CD4-positive, alpha-beta T cell treated with Interleukin-6 at 100 ng/mL for 8 hours (primary cell): ENCODE measurements at places on chromosomes 4 and X.

DNA sequence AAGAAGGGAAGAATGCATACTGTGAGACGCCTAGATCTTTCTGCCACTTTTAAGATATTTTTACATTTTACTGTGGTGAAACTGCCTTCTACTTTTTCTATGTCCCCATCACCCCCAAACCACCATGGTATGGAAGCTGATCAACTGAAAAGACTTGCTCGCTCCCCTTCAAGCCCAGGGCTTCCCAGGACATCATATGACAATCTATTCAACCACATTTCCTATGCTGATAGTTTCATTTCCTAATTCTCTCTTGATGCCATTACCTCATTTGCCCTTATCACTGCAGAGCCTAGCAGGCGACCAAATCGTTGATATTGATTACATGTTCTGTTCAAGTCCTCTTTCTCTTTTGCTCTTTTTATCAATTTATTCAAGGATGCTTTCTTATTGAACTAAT lies 40.1 kb upstream of the KLHL34 start:
- no peak for DNase-seq

GRCh38 chr4:21507439-21507838 lies 441.1 kb downstream of the KCNIP4 start:
- no peak for DNase-seq

- no peak for DNase-seq
Measured at GRCh38 chr4:135382280-135382959, 1180.8 kb upstream of the PABPC4L start.

DNA sequence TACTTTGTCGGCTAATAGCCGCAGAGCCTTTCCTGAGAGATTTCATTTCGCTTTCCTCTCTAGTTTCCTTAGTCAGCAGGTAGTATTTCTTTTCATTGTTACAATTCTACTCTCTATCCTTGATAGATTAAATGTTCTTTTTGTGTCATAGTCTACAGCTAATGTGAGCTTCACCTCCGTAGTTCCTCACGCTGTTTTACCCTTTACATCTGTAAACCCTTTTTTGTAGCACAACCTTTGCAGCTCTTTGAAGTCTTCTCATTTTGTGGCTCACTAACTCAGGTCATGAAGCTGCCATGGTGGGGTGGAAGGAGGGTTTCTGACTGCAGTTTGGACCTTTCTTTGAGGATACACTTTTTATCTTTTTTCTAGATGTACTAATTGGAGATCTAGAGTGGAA lies 1008.8 kb upstream of the PABPC4L start:
- DNase-seq = no peak

DNA sequence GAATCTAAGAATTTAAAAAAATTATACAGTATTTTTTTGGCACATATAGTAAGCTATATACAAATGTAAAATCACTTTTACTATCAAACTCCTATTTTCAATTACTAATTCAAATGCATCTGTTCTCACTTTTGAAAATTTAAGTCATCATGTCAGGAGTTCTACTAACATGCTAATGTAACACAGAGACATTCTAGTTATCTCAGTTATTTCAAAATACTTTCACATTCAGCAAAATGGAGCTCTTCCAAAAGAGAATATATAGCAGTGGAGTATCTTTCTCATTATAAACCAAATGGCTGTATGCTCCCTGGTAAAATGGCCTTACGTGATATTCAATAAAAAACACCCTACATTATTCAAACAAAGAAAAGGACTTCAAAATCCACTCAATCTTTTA lies 42.3 kb downstream of the RFC1 start:
- no peak for DNase-seq

- no peak for DNase-seq
Measured at GRCh38 chr4:150782311-150782710, 200.4 kb downstream of the MAB21L2 start.

GRCh38 chr4:81913427-81913879 lies 441.7 kb upstream of the RASGEF1B start:
- peak; percentile 38 for DNase-seq

DNA sequence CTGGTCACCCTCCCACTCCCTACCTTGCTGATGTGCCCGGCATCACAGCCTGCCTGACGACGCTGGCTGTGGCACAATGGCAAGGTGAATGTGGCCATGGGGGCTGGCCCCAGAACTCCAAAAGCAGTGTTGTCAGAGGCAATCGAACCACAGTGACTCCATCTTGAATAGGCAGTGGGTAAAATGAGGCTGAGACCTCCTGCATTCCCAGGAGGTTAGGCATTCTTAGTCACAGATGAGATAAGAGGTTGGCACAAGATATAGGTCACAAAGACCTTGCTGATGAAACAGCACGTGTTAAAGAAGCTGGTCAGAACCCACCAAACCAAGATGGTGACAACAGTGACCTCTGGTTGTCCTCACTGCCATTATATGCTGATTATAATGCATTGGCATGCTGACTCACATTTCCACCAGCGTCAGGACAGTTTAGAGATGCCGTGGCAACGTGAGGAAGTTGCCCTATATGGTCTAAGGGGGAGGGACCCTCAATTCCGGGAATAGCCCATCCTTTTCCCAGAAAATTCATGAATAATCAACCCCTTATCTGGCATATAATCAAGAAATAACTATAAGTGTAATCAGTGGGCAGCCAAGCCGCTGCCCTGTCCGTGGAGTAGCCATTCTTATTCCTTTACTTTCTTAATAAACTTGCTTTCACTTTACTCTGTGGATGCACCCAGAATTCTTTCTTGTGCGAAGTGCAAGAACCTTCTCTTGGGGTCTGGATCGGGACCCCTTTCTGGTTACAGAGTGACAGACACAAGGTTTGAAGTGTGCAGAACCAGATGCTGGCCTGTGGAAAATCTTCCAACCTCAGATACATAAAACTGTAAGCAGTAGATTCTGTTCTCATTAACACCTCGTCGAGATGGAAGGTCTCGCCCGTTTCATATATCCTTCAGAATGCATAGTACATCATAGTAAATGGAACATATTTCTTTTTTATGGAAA lies 26.8 kb upstream of the CLDN24 start:
- DNase-seq = no peak

- DNase-seq = no peak
Measured at GRCh38 chr4:111605111-111605510, 540.1 kb upstream of the FAM241A start.

GRCh38 chr4:121736735-121737351 lies 28.1 kb downstream of the SMIM43 start:
- DNase-seq = no peak

- DNase-seq = no peak
Measured at GRCh38 chr4:80781431-80781830, 249.1 kb upstream of the BMP3 start.

DNA sequence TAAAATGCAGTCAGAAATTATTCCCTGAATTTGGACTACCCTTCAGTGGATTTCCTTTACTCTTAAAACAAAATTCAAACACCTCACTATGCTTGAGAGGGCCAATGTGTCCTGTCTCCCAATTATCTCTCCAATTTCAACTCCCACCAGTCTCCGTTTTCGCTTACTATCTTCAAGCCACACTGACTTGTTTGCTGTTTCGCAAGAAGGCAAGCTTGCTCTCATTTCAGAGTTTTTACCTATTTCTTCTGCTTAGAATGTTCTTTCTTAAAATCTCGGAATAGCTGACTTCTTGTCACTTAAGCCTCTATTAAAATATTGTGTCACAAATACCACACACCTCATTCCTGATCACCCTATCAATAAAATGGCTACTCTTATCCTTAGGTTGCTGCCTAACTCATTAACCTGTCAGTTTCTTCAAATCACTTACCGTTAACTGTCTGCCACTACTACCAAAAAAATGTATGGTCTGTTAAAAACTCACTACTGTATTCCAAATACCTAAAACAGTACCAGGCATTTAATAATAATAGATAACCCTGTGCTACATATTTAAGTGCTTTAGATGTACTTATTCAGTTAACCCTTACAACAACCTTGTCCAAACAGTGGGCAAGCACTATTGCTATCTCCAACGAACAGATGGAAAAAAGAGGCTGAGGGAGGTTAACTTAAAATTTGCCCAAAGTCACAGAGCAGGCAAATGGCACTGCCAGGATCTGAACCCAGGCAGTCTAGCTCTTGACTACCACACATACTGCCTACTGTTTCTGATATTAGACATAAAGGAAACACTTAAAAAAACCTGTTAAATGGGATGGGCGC lies 2.9 kb downstream of the UBA6 start:
- no peak for DNase-seq

GRCh38 chr4:78005086-78005485 lies 52.0 kb upstream of the FRAS1 start:
- no peak for DNase-seq

- DNase-seq = no peak
Measured at GRCh38 chr4:48247142-48247877, 22.3 kb downstream of the TEC start.

GRCh38 chr4:113821856-113822255 lies 60.3 kb upstream of the CAMK2D start:
- DNase-seq = no peak

DNA sequence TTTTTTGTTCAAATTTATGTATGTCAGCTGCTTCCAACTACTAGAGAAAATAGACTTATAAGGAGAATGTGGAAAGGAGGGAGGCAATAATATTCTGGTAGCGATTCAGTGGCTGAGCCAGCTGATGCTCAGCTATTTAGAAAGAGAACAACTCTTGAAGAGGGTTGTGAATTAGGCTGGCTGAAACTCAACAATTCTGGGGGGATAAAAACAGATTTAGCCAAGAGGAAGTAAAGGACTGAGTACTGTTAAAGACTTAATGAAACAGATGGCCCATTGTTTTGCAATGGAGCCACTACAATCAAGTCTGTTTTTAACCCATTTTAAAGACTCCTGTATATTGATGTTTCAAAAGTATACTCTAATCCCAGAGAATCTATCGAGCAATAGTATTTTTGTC lies 1058.9 kb downstream of the C4orf33 start:
- DNase-seq = no peak

- DNase-seq = no peak
Measured at GRCh38 chr4:122831515-122832196, 5.0 kb downstream of the FGF2 start.

- no peak for DNase-seq
Measured at GRCh38 chr4:89364541-89364940, 56.9 kb upstream of the GPRIN3 start.

GRCh38 chr4:102869569-102870197 lies 891 bp downstream of the CISD2 start:
- no peak for DNase-seq

DNA sequence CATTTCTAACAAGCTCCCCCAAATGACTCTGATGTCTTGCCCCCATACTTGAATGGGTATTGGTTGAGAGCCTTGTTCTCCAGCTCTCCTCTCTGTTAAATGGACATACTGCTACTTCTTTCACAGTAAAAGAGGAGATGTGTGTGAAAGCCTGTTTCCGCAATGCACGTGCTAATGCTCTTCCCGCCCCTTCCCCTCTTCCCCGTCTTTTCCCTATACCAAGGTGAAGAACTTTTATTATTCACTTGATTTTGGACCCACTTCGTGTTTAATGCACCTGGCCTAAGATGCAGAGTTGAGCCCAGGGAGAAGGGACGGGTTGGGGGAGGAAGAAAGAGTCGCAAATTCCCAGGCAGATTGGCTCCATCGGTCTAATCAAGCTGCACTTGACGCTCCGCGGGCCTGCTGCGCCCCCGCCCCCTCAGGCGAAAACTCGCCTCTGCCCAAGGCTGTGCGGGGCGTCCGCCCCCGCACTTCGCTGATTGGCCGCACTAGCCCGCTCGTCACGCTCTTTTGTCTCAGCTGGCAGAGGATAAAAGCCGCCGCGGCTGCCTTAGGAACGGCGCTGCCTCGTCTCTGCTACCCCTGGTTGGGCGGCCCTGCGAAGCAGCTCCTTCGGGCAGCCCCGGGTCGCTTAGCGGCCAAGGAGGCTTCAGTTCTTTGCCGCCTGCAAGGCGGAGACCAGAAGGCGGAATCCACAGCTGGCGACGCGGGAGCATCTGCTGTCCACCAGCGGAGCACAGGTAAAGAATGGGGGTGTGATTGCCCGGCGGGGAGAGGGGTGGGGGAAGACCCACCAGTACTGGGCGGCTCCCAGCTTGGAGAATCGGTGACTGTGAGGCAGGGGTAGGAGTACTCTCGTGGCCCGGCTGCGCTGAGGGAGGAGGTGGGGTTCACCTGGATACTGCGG lies at the start of gene ZCCHC12:
ZCCHC12 (plus strand) TSS at position 562 of the 910 bp plus-strand sequence. CDS start 1,421 bp downstream, outside the sequence.
- DNase-seq = peak; percentile 14

DNA sequence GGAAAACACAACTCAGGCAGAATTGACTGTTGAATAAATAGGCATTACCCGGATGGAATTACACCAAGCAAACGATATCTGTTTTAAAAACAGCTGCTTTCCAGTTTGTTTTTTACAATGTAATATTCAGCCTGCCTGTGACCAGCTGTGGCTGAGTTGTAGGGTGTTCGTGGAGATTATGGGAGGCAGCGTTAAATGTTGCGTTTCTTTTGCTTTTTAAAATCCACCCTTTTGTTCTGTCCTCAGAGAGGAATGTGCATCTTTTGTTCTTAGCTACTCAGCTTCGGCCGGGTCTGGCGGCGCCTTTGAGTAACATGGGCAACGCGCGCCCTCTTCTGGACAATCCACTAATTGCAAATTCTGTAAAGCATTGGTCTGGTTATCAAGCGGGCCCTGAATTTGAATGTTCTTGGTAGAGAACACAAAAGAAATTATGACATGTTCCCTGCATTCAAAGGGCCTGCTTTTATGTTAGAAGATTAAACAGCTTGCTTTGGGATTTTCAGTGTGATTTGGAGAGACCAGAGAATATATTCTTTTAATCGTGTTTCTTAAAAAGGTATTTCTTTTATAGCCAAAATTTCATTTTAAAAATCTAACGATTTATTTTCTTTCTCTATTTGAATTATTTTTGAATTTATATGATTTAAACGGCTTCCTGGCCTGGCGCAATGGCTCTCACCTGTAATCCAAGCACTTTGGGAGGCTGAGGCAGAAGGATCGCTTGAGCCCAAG lies 76.3 kb upstream of the TRIM2 start:
- peak; percentile 82 for DNase-seq

DNA sequence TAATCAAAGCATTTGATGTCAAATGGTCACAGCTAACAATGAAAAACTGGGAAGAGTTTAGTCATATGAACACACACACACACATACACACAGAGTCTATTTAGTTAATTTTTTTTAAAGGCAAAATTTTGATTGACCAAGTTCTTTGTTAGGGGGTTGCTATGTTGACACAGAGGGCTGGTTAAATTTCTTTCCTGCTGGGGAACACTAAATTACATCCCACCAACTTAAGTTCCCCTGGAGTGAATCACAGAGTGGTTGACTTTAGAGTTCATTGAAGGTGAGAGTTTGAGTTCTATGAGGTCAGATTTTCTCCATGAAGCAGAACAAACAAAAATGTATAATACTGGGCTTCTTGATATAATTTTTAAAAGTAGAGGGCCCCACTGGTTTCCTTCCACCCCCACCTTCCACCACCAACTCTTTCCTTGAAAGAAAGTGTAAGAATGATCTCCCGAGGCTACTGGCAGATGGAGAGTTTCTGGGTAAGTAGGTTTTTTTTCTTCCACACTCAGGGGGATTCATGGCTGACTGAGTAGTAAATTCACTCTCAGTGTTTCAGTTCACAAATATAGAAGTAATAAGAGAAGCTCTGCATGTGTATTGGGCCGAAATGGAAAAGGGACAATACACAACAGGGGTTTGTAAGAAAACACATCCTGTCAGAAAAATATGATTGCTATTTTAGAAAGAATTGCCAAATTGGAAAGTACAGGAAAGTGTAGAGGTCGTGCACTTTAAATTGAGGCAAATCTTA lies 917.0 kb upstream of the LCORL start:
- no peak for DNase-seq

GRCh38 chr4:44150091-44150576 lies 298.5 kb downstream of the KCTD8 start:
- DNase-seq = no peak
